ENCODE measurements at places on chromosomes 3 and 15.
A peak's percentile ranks its signal among the peaks of the same experiment; 100 is the strongest.

- DNase-seq: no peak
These were observed 701 bp downstream of the OSBPL11 start for GRCh38 chr3:125594581-125595011.

- DNase-seq: no peak
These were observed 171.0 kb upstream of the UMPS start for GRCh38 chr3:124558991-124559845.

GRCh38 chr3:86056962-86057361 is 934.0 kb downstream of the VGLL3 start:
- DNase-seq: no peak

GRCh38 chr15:42134617-42135245 is 21.7 kb downstream of the PLA2G4F start:
- no peak for DNase-seq

- no peak for DNase-seq
These were observed 19.6 kb downstream of the ZIC1 start for GRCh38 chr3:147428754-147429153.

- no peak for DNase-seq
These were observed 5.6 kb downstream of the CD96 start for GRCh38 chr3:111547631-111548030.

DNA sequence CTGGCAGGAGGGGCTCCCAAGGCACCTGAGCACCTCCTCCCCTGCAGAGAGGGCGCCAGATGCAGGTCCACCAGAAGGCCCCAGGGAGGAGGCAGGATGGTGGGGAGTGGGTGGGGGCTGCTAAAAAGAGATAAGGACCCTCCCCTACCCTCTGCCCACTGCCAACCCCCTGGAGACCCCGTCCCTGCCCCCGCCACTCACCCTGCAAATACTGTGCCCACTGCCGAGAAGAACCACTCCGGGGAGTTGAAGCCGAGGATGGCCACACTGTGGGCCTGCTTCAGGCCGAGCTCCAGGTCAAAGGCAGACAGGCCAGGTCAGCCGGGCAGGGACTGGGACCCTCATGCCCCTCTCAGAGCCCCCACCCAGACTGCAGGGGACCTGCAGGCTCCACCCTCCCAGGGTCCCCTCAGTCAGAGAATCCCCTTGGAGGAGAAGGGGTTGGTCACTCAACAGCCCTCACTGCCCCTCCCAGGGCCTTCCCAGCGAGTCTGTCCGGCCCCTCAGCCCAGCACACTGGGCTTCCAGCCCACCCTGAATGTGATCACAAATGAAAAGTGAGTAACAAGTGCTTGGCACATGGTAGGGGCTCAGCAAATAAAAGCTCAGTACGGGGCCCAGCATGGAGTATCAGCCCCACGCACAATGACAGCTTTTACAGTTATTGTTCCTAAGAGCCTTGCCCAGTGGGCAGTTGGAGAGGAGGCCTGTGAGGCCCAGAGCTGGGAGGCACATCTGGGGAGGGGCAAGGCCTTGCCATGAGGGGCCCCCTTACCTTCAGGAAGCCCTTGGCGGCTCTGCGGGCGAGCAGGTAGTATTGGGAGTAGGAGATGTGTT is 40.4 kb downstream of the ACSBG1 start:
- no peak for DNase-seq

DNA sequence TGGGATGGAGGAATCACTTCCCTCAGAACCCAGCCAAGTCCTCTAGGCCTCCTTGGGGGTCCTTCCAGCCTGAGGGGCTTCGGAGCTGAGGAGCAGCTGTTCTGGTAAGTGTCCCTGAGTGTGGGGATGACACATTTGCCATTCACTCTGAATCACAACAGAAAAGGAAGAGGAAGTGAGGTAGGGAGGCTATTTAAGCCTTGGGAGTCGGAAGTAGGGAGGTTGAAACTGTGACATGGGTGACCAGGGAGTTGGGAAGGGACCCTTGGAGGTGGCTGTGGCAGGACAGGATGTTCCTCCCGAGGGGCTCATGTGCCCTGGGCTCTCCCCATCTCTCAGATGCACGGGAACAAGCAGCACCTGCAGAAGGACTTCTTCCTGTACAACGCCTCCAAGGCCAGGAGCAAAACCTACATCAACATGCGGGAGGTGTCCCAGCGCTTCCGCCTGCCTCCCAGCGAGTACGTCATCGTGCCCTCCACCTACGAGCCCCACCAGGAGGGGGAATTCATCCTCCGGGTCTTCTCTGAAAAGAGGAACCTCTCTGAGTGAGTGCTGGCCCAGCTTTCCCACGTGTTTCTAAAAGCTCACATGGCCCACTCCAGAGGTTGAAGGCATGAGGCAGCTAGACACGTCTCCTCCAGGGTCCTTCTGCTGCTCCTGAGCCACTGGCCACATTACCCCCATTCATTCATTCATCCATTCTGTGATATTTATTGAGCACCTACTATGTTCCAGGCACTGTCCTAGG is 43.3 kb downstream of the CAPN3 start:
- no peak for DNase-seq

DNA sequence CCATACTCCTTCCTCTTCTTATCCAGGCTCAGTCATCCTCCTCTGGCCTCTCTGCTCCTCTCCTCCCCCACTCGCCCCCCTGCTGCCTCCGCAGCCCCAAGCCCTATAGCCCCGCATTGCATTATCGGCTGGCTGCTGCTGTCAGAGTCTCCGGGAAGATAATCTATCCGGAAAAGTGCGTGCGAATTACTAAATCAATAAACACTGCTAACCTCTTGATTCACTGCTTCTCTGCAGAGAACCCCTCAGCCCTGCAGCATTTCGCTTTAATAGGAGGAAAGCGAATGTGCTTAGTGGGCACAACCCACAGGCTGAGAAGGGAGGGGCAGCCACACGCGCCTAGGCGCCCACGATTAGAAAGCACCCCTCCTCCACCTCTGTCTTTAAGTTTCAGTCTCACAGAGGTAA is 167.6 kb downstream of the ABHD5 start:
- no peak for DNase-seq

DNA sequence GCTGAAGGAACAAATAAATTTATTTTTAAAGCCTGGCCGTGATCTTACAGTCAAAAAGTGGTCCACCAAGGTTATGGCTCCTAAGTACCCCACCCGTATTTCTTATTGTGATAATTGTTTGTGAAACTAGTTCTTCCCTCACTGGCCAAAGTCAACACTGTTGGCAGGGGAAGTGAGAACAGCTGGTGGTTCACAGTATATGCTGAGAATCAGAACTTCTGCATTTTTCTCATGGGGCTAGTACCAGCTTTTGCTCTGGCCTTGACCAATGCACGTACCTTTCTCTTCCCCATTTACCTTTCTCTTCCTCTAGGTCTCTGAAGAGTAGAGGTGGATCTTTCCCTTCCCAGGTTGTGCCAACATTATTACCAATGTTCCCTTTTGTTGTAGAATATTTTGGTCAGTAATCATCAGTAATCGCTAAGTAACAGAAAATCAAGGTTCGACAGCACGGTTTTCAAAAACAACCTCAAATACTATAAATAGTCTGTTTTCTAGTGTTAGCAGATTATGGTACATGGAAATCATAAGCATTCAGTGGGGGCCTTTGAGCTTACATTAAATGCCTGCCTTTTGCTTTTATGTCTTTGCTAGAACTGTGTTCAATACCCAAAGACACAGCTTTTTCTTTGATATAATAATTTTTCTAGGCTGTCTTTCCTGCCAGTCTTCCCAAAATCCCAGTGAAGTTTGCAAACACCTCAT is 268.0 kb downstream of the LPP start:
- DNase-seq: no peak

DNA sequence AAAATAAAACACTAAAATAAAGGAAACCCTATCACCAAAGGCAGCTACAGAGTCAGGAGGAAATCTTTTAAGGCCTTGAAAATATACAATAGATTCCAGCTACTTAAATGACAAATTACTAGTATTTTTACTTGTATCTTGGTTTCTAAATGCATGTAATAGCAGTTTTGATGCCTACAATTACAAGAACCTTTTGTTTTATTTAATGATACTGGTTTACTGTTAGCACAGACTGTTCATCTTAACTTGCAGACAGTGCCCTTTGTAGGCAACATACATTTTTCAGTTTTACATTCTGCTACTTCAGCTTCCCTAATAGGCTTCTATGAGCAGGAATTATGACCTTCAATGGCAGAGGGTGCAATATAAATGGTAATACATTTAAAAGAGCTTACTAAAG is 54.1 kb downstream of the ZNF280D start:
- no peak for DNase-seq

GRCh38 chr3:27358372-27358771 is 10.8 kb downstream of the NEK10 start:
- DNase-seq: no peak

- DNase-seq: no peak
These were observed 558 bp downstream of the DTWD1 start for GRCh38 chr15:49621401-49621811.

- no peak for DNase-seq
These were observed 115.9 kb downstream of the NEK11 start for GRCh38 chr3:131142580-131142979.

GRCh38 chr3:189165092-189165612 is 6.6 kb upstream of the TPRG1 start:
- no peak for DNase-seq

DNA sequence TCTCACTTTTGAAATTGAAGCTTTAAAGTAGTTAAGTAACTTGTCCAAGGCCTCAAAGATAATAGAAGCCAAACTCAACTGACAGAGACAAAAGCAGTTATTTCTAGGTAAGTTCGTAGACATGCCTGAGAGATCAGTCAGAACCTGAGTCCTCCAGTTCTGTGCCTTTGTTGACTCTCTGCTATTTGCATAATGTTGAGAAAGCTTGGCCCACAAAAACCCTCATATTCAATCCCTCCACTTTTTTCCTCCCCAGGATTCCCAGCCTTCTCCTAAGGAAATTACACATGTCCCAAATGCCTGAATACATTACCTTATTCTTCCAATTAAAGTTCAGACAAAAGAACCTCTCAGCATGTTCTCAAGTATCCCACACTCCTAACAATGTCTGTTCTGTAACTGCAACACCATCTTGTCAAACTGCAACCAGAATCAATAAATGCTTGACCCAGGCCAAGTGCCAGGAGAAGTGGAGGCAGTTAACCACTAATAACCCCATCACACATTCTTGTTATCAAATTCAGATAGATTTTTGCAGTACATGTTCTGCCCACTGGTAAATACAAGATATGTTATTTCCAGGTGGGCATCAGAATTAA is 217.8 kb downstream of the LRRC3B start:
- no peak for DNase-seq

- no peak for DNase-seq
These were observed 46.1 kb downstream of the PIK3R4 start for GRCh38 chr3:130700541-130700940.

DNA sequence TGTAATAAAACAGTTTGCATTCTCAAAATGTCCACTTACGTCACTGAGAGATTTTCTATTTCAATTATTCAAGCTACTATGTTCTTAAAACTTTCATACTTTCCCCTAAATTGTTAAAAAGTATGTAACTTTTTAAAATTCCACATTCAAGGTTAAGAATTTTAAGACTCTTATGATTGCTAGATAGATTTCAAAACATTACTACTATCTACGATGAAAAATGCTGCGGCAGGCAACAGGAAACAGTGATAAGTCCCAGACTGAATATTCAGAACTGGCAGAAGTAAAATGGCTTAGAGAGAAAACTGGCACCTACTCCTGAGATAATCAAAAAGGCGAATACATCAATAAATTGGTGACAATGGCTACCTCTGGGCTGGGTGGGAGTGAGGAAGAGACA is 16.2 kb downstream of the ATP13A3 start:
- no peak for DNase-seq

- DNase-seq: no peak
These were observed 532.8 kb downstream of the ZIC1 start for GRCh38 chr3:147941969-147942368.

GRCh38 chr3:186651678-186652215 is 11.5 kb downstream of the FETUB start:
- no peak for DNase-seq

DNA sequence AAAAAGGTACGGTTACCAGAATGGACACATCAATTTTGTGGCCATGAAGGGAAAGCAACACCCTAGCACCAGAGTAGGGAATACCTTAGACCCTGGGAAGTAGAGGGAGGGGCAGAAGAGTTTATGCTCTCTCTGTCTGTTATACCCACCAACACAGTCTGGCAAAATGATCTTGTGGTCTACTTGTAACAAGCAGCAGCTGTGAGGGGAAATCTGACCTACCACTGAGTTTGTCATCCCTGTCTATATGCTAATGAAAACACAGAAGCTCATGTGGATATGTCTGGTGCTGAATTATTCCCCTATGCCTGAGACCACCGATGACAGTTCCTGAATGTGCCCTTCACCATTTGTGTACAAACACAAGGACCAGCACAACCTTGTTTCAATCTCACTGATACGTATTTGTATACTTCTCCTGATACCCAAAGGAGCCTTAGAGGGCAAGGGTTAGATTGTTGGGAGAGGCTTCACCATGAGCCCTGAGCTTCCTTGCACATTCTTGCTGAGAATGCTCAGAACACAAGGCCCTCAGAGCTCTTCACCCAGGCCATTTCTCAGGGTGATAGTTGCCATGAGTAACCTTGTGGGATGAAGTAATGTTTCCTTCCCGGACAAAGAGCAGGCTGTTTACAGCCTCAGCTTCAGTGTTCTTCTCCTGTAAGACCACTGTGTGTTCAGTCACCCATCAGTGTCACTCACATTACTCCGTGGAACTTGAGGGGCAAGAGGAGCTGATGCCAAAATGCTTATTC is 24.7 kb upstream of the ZNF639 start:
- DNase-seq: no peak

GRCh38 chr3:9700536-9700935 is 3.1 kb upstream of the CPNE9 start:
- DNase-seq: no peak

- DNase-seq: peak; percentile 37
These were observed at the start of the genes GORASP1 and TTC21A for GRCh38 chr3:39107388-39108199. Gene GORASP1, minus strand, starts transcription at chr3:39107627. Its CDS starts 86 bp downstream, at chr3:39107541. Gene TTC21A, plus strand, starts transcription at chr3:39107680. Its CDS starts 158 bp downstream, at chr3:39107838.

DNA sequence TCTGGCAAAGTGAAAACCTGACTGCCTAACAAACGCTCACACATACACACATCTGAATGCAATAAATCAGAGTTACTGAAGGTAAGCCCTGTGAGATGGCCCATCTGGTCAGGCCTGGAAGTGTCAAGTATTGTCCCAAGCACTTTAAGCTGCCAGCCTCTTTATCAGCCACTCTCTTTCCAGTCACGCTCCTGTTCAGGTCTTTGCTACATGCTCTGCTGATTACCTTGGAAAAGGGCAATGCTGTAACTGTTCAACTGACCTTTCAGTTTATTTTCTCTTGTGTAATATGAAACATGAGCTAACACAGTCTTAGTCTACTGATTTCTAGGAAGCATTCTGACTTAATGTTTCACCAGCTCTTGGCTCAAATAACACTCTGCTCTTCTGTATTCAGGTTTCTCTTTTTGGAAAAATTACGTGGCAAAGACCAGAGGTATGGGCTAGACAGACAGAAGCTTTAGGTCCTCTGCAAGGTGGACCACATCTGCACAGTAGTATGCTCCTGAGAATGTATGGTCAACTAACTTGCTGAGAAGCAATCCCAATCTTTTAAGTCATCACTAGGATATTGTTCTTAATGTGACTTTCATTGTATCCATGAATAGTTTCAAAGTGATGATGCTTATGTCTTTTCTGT is 44.5 kb downstream of the GBE1 start:
- no peak for DNase-seq

DNA sequence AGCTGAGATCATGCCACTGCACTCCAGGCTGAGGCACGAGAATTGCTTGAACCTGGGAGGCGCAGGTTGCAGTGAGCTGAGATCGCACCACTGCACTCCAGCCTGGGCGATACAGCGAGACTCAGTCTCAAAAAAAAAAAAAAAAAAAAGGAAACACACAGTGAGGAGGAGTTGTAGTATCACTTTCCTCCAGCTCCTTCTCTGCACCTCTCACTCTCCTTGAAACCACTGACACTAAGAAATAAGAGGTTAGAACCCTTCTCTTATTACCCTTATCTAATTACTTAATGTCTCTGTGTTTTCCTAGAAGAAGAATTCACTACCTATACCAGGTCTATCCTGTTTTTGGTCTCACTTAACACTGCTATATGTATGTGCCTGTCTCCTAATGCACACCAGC is 31.7 kb downstream of the RAB27A start:
- no peak for DNase-seq
